ENCODE measurements at places on chromosomes 12 and 14. TPM values are rescaled to one million over a fixed set of nuclear protein-coding genes. Genes with fewer than 3 reads are reported as not detected.

GRCh38 chr12:109893261-109893995 is 6.6 kb upstream of the TCHP start:
- no peak for DNase-seq

DNA sequence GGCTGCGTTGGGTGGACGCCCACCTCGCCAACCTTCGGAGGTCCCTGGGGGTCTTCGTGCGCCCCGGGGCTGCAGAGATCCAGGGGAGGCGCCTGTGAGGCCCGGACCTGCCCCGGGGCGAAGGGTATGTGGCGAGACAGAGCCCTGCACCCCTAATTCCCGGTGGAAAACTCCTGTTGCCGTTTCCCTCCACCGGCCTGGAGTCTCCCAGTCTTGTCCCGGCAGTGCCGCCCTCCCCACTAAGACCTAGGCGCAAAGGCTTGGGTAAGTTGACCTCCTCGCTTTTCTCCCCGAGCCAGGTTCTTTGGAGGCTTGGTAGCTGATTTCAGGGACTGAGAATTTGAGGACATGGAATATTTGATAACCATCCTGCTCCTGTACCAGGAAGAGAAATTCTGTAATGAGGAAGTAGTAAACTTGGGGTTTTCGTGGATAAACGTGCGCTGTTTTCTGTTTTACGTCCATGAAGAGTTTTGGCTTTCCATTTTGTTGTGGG is 530 bp downstream of the APAF1 start:
- peak; percentile 16 for DNase-seq

DNA sequence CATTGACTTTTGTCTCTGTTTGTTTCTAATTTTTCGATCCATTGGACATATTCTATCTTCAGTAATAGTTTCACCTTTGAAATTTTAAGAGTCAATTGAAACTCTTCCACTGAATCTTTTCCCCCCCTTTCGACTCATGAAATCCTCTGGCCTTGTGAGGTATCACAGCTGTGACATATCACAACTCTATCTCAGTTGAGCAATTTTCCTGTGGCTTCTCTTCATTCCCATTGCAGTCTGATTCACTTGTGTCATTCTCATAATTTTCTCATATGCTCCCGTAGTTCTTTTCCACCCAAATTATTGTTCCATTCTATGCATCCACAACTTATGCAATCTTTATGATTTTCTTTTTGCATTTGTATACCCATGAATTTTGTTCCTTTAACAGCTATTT is 261.6 kb downstream of the DACT1 start:
- DNase-seq = peak; percentile 87

DNA sequence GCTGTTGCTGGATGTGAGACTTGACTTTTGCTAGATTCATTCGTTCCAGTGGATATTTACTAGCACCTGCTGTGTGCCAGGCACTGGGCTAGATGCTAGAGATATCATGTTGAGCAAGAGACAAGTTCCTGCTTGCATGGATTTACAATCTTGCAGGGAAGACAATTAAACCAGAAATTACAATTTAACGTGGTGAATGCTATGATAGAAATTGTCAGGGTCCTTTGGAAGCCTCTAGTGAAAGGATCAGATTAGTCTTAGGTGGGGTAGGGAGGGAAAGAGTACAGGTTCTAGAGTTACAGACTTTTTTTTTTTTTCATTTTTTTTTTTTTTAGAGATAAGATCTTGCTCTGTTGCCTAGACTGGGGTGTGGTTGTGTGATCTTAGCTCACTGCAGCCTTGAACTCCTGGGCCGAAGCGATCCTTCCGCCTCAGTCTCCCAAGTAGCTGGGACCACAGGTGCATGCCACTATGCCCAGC is 36.7 kb downstream of the SPATS2 start:
- DNase-seq = no peak

DNA sequence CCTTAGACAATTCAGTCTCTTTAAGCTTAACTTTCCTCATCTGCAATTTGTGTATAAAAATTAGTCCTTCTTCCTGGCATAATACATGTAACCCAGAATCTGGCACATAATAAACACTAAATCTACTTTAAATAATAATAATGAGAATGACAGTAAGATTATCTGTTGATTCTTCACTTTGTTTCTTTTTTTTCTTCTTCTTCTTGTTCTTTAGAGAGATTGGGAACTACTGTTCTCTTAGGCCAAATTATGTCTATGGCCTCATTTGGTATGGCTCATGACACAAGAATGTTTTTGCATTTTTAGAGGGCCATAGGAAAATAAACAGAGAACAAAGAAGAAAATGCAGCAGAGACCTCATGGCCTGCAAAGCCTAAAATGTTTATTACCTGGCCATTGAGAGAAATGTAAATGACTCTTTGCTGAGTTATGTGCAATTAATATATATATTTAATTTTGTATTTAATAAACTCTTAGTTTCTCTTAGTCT is 275.8 kb downstream of the SLC6A15 start:
- DNase-seq = peak; percentile 30

- no peak for DNase-seq
Measured at GRCh38 chr12:14113031-14113430, 131.6 kb upstream of the GRIN2B start.

GRCh38 chr12:65673732-65674131 is 150.6 kb upstream of the HMGA2 start:
- DNase-seq = peak; percentile 71

GRCh38 chr12:31322801-31323207 is 3.1 kb downstream of the SINHCAF start:
- no peak for DNase-seq

DNA sequence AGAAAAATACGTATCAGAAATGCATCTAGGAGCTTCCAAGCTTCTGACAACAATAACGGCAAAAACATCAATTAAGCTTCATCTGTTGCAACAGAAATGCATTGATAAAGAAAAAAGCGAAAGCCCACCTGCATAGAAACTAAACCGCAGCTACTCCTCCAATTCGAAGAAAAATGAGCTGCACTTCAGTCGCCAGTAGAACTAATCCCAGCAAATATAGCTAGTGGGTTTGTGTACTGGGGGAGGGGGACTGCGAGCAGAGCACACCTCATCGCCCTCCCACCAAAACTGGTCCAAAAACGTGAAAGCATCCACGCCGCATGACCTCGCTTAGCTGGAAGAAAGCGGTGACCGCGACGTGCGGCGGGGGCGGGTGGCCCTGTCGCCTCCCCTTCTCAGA is 1.2 kb downstream of the SLC35F4 start:
- DNase-seq = no peak

GRCh38 chr12:42129595-42130204 is 15.0 kb downstream of the GXYLT1 start:
- peak; percentile 84 for DNase-seq

The SGPP1 gene
- total RNA-seq = 8.3 TPM

The PLEKHD1 gene
- total RNA-seq = not detected

- no peak for DNase-seq
Measured at GRCh38 chr12:100867639-100868393, 73.2 kb downstream of the ANO4 start.

GRCh38 chr14:103105580-103106150 is 11.1 kb downstream of the EXOC3L4 start:
- DNase-seq = no peak

DNA sequence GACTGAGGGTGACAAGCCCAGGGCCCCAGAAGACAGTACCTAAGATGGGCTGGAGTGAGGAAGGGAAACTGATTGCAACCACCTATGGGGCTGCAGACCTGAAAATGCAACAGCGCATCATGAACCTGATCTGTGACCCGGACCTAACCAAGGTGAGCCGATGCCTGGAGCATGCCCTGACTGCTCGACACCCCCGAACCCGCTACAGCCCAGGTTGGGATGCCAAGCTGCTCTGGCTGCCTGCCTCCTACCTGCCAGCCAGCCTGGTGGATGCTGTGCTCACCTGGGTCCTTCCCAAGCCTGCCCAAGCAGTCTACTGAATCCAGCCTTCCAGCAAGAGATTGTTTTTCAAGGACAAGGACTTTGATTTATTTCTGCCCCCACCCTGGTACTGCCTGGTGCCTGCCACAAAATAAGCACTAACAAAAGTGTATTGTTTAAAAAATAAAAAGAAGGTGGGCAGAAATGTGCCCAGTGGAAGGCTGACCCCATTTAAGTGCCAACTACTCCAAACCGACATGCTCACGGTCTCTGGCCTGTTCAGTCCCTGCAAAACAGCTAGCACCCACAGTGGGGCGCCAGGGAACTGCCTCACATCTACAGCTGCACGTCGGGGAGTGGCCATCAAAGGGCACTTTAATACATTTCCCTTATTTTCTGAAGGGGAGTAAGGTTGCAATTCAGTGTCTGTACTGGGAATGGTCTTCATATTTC is 4.2 kb downstream of the RDH5 start:
- peak; percentile 76 for DNase-seq

The KRT6A gene
- total RNA-seq = not detected

The POTEG gene
- total RNA-seq = not detected

- DNase-seq = no peak
Measured at GRCh38 chr12:32149489-32149888, 42.8 kb downstream of the BICD1 start.

The MTERF2 gene
- 5.2 TPM for total RNA-seq
